Mucosa of descending colon (tissue), 3 donors: ENCODE measurements at places on chromosomes 13 and 19. TPM values are rescaled to one million over a fixed set of nuclear protein-coding genes. Genes with fewer than 3 reads are reported as not detected.

DNA sequence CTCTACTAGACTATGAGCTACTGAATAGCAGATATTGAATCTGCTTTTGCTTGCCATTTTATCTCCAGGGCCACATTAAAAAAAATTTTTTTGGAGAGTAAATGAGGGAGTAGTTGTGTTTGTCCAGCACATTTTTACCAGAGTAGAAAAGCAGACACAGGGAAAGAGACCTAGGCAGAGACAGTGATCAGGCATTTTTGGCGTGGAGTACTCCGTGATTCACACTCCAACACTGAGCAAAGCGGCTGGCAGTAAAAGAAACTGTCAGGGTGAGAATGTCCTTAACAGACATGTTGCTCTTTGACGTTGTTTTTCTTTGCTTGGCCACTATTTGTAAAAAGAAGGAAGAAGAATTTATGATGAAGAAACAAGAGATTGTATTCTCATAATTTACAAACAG, 304.0 kb downstream of the TDRD3 start:
- no peak for DNase-seq

GRCh38 chr19:36081385-36081784, 26.7 kb downstream of the WDR62 start:
- no peak for DNase-seq

DNA sequence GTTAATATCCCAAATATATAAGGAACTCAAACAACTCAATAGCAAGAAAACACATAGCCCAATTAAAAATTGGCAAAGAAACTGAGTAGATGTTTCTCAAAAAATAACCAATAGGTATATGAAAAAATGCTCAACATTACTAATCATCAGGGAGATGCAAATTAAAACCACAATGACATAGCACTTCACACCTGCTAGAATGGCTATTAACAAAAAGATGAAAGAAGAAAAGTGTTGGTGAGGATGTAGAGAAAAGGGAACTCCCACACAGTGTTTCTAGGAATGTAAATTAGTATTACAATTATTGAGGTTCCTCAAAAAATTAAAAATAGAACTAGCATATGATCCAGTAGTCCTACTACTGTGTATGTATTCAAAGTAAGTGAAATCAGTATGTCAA, 1212.8 kb downstream of the DIAPH3 start:
- no peak for DNase-seq

- no peak for DNase-seq
These were observed 37.9 kb upstream of the HTR2A start for GRCh38 chr13:46934749-46935148.

DNA sequence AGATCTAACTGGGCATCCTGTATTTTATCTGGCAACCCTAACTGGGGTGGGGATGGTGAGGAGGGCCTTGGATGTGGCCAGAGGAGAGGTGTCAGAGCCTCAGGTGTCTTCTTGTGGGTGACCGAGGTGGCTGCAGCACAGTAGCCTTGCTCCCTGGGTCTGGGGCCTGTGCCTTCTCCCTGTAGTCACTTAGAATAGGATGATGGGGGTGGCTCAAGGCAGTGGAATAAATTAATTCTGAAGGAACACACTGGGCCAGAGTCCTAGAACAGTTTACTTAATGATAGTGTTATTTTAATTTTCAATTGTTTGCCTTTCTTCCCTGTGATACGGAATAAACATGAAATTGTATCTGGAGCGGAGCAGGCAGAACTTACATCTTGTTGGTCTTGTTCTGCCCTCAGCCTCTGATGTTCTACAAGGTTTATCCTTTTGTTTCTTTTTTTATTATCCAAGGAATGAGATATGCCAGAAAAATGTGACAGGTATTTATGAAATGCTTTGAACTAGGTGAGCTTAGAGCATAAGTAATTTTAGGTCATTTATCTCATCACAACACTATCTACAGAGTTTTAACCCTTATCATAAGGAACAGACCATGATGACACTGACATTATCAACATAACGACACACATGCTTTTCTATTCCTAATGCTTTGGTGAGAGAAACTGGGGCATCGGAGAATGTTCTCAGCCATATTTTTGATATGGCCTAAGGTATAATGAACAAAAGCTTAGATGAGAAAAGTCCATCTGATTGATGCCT, 51.4 kb downstream of the LRCH1 start:
- no peak for DNase-seq

DNA sequence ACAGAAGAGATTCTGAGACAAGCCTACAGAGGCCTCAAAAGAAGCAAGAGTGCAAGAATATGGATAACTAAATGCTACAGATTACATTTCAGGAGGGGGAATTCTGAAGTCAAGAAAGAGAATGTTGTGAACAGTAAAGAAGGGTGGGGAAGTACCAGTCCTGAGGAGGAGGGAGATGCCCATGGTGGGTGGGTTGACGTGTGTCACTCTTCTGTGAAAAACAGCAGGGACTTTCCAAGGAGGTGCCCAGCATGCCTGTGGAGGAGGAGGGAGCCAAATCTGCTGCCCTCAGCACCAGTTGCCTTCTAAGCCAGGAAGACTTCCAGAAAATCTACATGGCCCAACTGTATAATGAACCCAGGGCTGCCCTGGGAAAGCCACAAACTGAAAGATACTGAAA, 87.7 kb downstream of the SGCG start:
- no peak for DNase-seq

Gene CBARP
- total RNA-seq: 1.2 TPM

Gene DIAPH3
- 1.3 TPM for total RNA-seq

Gene ZNF577
- total RNA-seq: 9.7 TPM
